GM23338 (cell line): ENCODE measurements at places on chromosomes 12 and 14.

DNA sequence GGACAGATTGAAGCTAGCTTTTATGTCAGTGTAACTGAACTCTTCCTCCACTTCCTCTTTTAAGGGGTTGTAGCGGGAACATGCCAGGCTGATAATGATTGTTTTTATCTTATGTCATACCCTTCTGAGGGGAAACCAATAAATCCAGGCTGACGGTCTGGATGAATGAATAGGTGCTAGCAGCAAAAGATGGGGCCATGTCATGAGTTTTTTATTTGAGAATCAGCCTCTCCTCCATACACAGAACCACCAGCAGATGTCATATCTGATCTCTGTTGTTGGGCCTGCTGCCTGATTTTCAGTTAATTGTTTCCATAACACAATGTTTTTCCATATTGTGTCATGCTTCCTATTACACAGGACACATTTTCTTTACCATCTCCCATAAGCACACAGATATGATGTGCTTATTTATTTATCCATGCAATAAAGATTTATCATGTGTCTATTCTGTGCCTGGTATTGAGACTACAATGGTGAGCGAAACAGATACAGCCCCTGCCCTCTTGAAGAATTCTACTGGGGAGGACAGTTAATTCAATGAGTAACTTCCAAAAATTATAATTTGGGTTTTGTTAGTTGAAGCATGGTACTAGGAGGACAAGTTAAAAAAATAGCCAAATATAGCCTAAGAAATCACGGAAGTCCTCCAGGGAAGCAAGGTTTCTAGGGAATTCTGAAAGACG lies 33.6 kb upstream of the CRY1 start:
- H3K27me3 ChIP-seq = no peaks in the 10 kb centered on the region
- no peak overlapping the region for H3K27ac ChIP-seq
- DNase-seq = peak; percentile 31
- peaks cover 19% of the 10 kb centered on the region for H3K4me1 ChIP-seq

DNA sequence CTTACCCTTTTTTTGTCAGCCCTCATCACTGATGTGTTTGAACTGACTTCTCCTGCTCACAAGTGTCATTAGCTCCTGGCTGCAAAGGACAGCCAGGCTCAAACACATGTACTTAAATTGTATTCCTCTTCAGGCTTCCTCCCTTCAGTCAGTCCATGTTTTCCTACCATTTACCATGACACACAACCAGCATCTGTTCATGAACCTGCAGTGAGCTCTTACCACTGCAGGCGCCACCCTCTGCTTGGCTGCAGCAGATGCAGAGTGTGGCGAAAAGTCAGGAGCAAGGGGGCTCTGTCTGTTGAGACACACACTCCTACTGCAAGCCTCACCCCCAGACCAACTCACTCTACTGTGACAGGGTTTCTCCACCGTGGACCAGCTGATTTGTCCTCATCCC lies 70.2 kb downstream of the TSPAN11 start:
- no peaks in the 10 kb centered on the region for H3K36me3 ChIP-seq
- no peaks in the 10 kb centered on the region for H3K27me3 ChIP-seq
- H3K4me1 ChIP-seq = no peaks in the 10 kb centered on the region

DNA sequence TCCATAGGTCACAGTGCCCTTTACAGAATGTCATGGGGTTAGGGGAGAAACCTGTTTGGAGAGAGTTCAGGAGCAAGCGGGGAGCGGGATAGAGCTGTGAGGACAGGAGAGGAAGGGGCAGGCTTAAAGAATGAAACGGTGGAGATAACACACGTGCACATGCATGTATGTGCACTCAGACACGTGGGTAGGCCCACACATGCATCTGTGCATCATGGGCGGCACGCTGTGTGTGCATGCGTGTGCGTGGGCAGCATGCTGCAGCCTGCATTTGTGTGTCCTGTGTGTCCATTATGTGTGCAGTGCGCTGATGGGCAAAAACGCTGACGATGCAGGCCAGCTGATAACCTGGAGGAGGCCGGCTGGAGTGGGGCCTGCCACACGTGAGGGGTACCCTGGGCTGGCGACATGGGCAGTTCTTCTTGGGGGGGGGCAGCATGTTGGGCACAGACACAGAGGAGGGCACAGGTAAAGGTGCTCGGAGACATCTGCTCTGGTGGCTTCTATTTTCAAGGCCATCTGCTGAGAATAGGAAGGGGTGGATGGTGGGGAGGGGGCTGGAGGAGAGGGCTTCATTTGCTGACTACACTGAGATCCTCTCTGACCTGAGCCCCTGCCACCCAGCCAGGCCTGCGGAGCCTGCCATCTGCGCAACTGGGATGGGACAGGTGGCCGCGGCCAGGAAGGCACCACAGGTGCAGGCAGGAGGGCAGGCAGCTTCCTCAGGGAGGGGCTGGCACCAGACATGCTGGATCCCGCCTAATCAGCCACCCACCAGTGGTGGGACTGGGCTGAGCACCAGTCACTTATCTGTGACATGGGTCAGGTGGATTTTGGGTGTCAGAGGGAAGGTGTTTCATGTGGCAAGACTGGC lies 4.6 kb upstream of the ANKRD9 start:
- H3K27ac ChIP-seq = no peak overlapping the region
- no peak overlapping the region for H3K4me3 ChIP-seq
- DNase-seq = no peak
- H3K27me3 ChIP-seq = peaks cover 15% of the 10 kb centered on the region

DNA sequence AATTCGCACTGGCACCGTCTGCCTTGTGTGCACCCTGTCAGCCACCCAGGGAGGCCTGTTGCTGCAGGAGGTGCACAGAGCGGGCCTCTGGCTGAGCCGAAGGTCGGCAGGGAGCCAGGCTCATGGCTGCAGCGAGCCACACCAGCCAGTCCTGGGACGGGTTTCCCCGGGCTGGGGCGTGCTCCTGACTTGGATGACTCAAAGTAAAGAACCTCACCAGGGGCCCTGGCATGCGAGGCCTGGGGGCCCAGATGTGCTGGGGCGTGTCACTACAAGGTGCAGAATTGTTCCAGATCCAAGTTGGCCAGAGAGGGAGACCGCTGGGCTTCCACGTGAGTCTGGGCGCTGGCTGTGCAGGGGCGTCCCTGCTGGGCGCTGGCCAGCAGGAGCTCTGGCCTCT lies 34.5 kb downstream of the FBRSL1 start:
- H3K4me1 ChIP-seq = peaks cover 3% of the 10 kb centered on the region
- no peak for DNase-seq
- no peaks in the 10 kb centered on the region for H3K36me3 ChIP-seq
- no peak overlapping the region for H3K4me3 ChIP-seq
- 0 out of 2 replicates have a peak, but pooled peaks cover 5% of the 10 kb centered on the region for H3K27me3 ChIP-seq

DNA sequence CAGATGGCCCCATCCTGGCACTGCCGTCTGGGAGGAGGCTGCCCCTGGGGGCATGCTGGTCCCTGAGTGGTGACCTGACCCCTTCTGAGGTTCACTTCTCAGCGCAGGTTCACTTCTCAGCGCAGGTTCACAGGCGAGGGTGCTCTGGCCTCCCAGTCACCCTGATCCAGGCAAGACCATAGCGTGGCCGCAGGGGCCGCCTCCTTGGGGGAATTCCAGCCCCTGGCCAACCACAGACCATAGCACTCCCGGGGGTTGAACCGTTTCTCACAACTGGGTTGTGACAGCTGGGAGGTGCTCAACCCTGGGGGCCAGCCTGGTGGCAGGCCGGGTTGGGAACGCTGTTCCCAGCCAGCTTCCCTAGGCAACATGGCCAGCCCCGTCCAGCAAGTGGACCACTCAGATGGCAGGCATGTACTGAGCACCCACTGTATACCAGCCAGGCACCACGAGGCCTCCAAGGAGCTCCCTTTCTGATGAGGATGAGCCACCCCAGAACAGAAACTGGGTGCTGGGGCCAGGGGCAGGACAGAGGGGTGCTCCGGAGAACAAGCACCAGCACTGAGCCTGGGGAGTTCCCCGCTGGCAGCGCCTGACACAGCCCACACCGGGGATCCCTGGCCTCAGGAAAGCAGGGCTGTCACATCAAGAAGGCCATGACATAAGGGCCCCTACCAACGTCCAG lies 28.3 kb upstream of the ZFP36L1 start:
- no peaks in the 10 kb centered on the region for H3K27me3 ChIP-seq
- no peak overlapping the region for H3K27ac ChIP-seq
- DNase-seq = no peak
- H3K4me1 ChIP-seq = peaks cover 14% of the 10 kb centered on the region
- no peak overlapping the region for H3K4me3 ChIP-seq

GRCh38 chr14:66503532-66503931 lies 4.4 kb upstream of the GPHN start:
- H3K27ac ChIP-seq = no peak overlapping the region
- H3K27me3 ChIP-seq = no peaks in the 10 kb centered on the region
- no peaks in the 10 kb centered on the region for H3K36me3 ChIP-seq

GRCh38 chr12:67430708-67431335 lies 161.7 kb downstream of the CAND1 start:
- DNase-seq = peak; percentile 47
- H3K36me3 ChIP-seq = no peaks in the 10 kb centered on the region
- H3K4me1 ChIP-seq = peaks cover 4% of the 10 kb centered on the region; the same call in 1 of the 2 replicates
- no peaks in the 10 kb centered on the region for H3K27me3 ChIP-seq
- no peak overlapping the region for H3K4me3 ChIP-seq
- H3K27ac ChIP-seq = no peak overlapping the region

DNA sequence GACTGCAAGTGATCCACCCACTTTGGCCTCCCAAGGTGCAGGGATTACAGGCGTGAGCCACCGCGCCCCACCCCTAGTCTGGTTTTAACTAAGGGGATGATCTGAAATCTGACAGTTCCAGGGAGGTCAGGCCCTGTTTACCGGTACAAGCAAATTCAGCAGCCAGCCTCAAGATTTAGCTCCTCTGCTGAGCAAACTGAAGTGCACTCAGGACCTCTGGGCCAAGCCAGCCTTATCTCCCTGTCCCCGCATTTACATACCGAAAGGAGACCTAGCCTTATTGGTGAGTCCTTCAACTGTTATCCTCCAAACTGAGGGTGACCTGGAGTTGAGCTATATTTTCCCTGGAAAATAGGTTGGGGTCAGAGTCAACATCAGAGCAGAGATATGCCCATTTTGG lies 835 bp upstream of the ABHD4 start:
- no peaks in the 10 kb centered on the region for H3K27me3 ChIP-seq
- H3K4me3 ChIP-seq = peak overlapping the region; percentile 97
- 0 out of 2 replicates have a peak overlapping the region, but pooled peaks have one; percentile 53 for H3K27ac ChIP-seq

DNA sequence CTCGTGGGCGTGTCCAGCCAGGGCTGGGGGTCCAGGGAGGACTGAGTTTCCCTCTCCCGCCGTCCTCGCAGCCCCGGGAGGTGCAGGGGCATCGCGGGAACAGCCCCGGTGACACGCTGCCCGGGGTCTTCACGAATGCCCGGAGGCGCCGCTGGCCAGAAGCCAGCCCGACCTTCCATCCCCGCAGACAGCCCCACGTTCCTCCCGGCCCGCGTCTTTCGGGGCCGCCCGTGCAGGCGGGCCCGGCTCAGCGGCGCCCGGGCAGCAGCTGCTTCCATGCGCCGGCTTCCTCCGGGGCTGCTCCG lies 827 bp upstream of the TEDC1 start:
- peaks cover 50% of the 10 kb centered on the region for H3K27me3 ChIP-seq
- H3K36me3 ChIP-seq = no peaks in the 10 kb centered on the region
- DNase-seq = no peak
- no peak overlapping the region for H3K27ac ChIP-seq
- peaks cover 4% of the 10 kb centered on the region; the same call in 1 of the 2 replicates for H3K4me1 ChIP-seq
- peak overlapping the region; percentile 58 for H3K4me3 ChIP-seq

DNA sequence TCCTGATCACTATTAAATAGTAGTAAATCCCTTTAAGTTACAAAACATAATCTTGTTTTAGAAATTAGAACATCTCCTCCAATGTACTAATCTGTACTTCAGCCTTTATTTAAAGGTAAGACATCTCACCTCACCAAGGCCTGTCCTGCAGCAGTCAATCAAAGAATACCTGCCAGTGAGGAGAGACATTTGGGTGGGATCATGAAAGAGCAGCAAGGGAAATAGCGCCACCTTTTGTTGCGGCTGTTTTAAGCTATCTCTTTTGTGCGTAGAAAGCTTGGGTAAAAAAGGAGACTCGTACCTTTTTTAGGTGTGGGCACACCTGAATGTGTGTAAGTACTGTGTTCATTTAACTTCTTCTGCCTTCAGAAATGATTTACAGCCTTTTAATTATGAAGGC lies 117.8 kb upstream of the TMTC1 start:
- peak; percentile 82 for DNase-seq
- no peaks in the 10 kb centered on the region for H3K36me3 ChIP-seq
- H3K4me1 ChIP-seq = 0 out of 2 replicates have a peak, but pooled peaks cover 1% of the 10 kb centered on the region
- no peaks in the 10 kb centered on the region for H3K27me3 ChIP-seq
- H3K27ac ChIP-seq = no peak overlapping the region

DNA sequence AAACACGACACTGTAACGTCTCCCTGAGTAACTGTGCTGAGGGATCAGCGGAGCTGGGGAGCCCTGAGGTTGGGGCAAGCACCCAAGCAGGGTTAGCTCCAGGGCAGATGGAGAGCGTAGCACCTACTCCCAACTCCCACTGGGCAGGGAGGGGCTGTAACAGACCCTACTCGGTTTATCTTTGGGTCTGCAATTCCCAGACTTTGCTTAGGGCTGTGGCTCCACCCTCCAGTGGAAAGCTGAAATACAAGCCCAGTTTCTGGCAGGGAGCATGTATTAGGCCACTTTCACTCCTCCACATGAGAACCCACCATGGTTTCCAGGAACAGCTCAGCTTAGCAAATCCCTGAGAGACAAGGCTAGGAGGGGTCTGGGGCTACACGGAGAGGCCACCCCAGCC lies 17.3 kb upstream of the TC2N start:
- H3K27ac ChIP-seq = no peak overlapping the region
- no peaks in the 10 kb centered on the region for H3K27me3 ChIP-seq
- no peaks in the 10 kb centered on the region for H3K36me3 ChIP-seq
- peak; percentile 15 for DNase-seq
- no peaks in the 10 kb centered on the region for H3K4me1 ChIP-seq

DNA sequence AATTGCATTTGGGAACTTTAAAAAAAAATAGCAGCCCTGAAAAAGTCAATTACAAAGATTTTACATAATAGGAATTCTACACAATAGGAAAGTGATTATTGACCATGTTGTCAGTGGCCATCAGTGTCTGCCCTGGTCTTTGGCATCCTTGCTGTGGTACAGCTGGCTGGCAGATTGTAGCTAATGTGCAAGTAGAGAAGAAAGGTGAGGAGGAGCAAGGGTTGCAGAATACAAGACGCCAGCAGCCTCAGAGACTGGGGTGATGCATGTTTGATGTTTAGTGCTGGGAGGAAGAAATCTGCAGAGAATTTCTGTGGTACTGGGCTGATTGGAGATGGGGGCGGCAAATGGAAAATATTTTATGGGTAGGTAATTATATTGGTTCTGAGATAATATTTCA lies 322.9 kb downstream of the TMEM117 start:
- no peak for DNase-seq
- H3K4me1 ChIP-seq = 0 out of 2 replicates have a peak, but pooled peaks cover 13% of the 10 kb centered on the region

DNA sequence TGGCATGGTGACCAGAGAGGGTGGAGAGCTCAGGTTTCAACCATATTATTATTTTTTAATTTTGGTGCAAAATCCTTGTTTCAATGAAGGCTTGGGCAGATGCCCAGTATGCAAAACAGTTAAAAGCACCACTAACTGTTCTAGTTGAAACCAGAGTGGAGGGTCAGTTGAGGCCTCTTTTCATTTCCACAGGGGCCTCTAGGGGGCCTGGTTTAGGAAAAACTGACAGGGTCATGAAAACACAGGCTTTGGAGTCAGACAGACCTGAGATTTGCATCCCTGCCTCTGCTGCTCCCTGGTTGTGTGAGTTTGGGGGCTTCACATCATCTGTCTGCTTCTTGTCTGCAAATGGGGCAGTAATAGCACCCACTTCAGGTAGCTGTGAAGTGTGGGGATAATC lies 3.3 kb upstream of the RPH3A start:
- H3K4me3 ChIP-seq = no peak overlapping the region
- H3K36me3 ChIP-seq = no peaks in the 10 kb centered on the region
- peaks cover 24% of the 10 kb centered on the region for H3K27me3 ChIP-seq
- peak; percentile 68 for DNase-seq
- H3K4me1 ChIP-seq = peaks cover 16% of the 10 kb centered on the region
